ENCODE measurements at places on chromosomes 7 and 10. TPM values are rescaled to one million over a fixed set of nuclear protein-coding genes. Genes with fewer than 3 reads are reported as not detected.

DNA sequence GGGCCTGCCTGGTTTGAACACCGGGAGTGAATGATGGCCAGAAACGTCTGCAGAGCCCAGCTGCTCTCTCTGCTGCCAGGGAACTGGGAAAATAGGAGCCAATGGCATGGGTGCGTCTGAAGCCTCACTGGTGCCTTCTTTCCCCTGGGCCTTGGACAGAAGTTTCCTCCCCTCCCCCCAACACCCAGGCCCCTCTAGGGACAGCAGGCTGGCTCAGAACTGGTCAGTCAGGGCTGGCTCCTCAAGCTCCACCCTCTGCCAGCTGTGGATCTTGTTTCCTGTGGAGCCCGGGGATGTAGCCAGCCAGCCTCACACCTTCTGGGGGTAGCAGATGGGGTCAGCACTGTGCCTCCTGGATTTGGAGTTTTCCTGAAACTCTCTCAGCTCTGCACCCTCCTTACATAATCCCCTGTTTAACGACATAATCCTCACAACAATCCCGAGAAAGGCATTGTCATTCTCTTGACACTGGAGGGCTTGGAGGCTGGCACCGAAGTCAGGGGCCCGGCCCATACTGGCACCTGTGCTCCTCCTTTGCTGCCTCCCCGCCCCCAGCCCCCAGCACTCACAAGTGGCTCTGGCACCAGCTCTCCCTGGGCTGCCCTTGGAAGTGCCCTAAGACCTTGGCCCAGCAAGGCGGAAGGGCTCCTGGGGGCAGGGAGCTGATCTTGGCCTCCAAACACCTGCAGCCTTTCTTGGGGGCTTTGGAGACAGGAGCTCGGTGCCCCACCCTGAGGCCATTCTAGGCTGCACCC is 5.7 kb downstream of the LDB3 start:
- no peak overlapping the region for H3K4me3 ChIP-seq
- no peak overlapping the region for H3K27ac ChIP-seq
- no peaks in the 10 kb centered on the region for H3K36me3 ChIP-seq
- H3K27me3 ChIP-seq, result no peaks in the 10 kb centered on the region

- peaks cover 15% of the 10 kb centered on the region for H3K4me1 ChIP-seq
- peak; percentile 77 for DNase-seq
- peak overlapping the region; percentile 64 for H3K4me3 ChIP-seq
- peaks cover under 1% of the 10 kb centered on the region for H3K36me3 ChIP-seq
- peaks cover 15% of the 10 kb centered on the region for H3K27me3 ChIP-seq
- H3K27ac ChIP-seq, result peak overlapping the region; percentile 38
These were observed 739 bp upstream of the MEST start for GRCh38 chr7:130490888-130491804.

DNA sequence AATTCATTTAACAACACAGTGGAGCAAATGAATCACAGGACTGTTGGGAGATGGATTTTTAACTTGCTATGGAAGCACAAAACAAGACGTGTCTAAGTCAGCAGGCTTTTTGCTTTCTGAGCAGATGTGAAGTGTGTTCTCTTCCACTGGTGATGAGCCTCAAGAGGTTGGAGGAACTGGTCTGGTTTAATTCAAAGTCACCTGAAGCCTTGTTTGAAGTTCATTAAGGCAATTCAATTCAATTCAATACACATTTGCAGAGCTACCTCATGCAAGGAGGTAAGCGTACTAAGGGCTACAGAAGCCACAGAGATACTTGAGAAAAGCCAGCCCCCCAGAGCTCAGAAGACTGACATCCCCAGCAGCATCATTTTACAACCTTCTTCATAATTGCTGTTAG is 68.4 kb upstream of the PALS2 start:
- no peak for DNase-seq
- no peaks in the 10 kb centered on the region for H3K27me3 ChIP-seq
- H3K27ac ChIP-seq, result no peak overlapping the region
- no peak overlapping the region for H3K4me3 ChIP-seq

DNA sequence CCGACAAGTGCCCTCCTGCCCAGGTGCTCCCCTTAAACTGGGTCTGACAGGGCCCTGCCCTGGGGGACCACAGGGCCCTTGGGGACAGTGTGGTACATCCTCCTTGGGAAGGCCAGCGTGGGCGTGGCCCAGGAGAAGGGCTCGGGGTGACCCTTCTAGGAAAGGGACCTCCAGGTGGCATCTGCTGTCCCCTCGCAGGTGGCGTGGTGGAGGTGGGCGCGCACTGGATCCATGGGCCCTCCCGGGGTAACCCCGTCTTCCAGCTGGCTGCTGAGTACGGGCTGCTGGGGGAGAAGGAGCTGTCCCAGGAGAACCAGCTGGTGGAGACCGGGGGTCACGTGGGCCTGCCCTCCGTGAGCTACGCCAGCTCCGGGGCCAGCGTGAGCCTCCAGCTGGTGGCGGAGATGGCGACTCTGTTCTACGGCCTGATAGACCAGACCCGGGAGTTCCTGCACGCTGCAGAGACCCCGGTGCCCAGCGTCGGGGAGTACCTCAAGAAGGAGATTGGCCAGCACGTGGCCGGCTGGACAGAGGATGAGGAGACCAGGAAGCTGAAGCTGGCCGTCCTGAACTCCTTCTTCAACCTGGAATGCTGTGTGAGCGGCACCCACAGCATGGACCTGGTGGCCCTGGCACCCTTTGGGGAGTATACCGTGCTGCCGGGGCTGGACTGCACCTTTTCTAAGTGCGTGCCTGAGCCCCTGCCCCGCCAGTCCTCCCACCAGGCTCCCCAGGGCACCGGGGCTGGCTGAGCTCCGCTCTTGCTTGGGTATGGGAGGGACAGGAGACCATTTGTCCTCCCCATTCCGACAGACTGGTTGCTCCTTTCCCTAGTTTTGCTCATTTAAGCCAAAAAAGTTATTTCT is 972 bp downstream of the PAOX start:
- H3K36me3 ChIP-seq, result no peaks in the 10 kb centered on the region
- H3K4me1 ChIP-seq, result peaks cover 4% of the 10 kb centered on the region
- no peak overlapping the region for H3K27ac ChIP-seq
- H3K27me3 ChIP-seq, result peaks cover 49% of the 10 kb centered on the region
- DNase-seq, result no peak

GRCh38 chr7:99848420-99849216 is 20.8 kb downstream of the CYP3A43 start:
- H3K4me1 ChIP-seq, result no peaks in the 10 kb centered on the region
- H3K27me3 ChIP-seq, result no peaks in the 10 kb centered on the region
- H3K36me3 ChIP-seq, result no peaks in the 10 kb centered on the region
- H3K4me3 ChIP-seq, result no peak overlapping the region
- DNase-seq, result no peak

DNA sequence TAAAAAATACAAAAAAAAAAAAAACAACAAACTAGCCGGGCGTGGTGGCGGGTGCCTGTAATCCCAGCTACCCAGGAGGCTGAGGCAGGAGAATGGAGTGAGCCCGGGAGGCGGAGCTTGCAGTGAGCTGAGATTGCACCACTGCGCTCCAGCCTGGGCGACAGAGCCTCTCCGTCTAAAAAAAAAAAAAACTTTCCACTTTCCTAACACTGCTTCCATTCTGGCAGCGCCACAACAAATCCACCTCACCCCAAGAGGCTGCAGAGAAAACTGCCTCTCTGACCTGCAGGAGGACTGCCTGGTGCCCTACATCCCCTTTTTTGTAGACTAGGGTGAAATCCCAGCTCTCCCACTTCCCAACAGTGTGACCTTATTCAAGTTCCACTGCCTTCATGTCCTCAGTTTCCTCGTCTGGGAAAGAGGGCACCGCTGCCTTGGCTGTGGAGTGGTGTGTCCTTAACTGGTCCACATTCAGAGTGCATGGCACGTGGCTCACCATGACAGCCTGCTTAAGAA is 2.6 kb upstream of the MBL2 start:
- no peak overlapping the region for H3K27ac ChIP-seq
- H3K4me1 ChIP-seq, result no peaks in the 10 kb centered on the region
- no peak for DNase-seq
- H3K27me3 ChIP-seq, result no peaks in the 10 kb centered on the region
- no peaks in the 10 kb centered on the region for H3K36me3 ChIP-seq
- H3K4me3 ChIP-seq, result no peak overlapping the region

DNA sequence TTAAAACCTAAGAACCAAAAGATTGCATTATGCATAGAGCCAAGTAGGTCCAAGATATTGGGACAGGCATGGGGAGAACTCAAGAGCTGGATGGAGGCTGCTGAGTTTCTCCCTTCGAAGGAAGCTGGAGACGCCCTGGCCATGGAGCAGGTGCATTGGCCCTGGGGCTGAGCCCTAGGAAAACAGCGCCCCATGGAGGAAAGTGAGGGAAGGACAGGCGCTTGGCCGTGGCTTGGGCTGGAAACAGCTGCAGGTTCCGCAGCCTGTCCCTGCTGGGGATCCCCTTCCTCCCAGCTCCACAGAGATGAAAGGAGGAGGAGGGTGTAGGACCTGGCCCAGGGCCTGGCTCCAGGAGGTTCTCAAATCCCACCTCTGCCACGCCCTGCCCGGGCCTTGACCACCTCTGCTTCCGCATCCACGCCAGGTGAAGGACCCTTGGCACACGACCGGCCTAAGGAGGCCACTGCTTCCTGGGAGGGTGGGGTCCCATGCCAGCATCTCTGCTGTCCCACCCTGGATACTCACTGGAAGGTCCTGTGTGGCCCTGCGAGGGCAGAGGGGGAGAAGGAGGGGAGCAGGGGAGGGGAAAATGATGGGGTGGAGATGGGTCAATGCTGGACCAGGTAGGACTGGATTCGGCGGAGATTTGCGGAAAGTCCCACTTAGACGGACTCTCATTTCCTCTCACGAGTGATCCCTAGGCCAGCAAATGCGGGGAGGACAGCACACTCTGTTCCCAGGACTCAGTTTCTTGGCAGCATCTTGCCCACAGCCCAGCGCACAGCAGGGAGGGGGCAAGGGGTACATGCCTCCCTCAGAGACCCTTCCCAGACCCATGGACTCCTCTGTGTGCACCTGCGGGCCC is 258.6 kb upstream of the TCERG1L start:
- H3K27ac ChIP-seq, result no peak overlapping the region
- no peaks in the 10 kb centered on the region for H3K36me3 ChIP-seq
- H3K27me3 ChIP-seq, result no peaks in the 10 kb centered on the region
- no peaks in the 10 kb centered on the region for H3K4me1 ChIP-seq
- no peak overlapping the region for H3K4me3 ChIP-seq

DNA sequence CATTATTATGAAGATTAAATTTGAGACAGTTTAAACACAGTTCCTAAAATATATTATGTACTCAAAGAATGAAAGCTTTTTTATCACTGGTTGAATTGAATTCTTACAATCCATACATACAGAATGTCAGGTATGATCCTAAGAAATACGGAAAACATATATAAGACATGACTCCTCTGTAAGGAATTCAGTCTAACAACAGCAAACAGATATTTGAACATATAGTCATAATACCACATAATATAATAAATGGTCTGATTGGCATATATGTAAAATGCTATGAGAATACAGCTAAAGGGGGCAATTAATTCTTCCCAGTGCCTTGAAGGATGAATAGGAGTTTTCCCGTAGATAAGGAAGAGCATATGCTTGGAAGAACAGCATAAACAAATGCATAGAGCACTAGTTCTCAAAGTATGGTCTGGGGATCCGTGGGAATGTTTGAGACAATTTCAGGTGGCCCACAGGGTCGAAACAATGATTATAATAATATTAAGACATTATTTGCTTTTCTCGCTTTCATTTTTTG is 10.6 kb upstream of the ARID5B start:
- no peaks in the 10 kb centered on the region for H3K4me1 ChIP-seq
- no peak overlapping the region for H3K4me3 ChIP-seq
- H3K27ac ChIP-seq, result no peak overlapping the region
- H3K27me3 ChIP-seq, result no peaks in the 10 kb centered on the region
- H3K36me3 ChIP-seq, result no peaks in the 10 kb centered on the region
- no peak for DNase-seq

DNA sequence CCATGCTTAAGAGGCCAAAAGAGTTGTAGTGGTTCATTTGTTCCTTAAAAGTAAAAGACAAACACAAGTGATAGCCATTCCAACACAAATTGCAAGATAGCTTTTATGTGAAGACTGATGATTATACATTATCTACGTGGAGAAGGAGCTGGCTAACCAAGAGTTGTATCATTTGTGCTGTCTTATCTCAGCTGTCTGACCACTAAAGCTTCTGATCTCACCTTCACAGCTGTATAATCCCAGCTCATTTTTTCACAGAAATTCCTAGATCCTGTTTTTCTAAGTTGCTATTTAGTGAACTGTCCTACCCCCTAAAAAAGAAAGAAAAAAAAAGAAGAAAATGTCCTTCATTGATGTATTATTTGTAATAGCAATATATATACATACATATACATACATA is 9.8 kb downstream of the USP6NL start:
- H3K27me3 ChIP-seq, result no peaks in the 10 kb centered on the region
- peaks cover 22% of the 10 kb centered on the region for H3K4me1 ChIP-seq
- no peak overlapping the region for H3K4me3 ChIP-seq
- peaks cover 9% of the 10 kb centered on the region for H3K36me3 ChIP-seq
- no peak overlapping the region for H3K27ac ChIP-seq
- no peak for DNase-seq

GRCh38 chr7:96949766-96950165 is 55.6 kb upstream of the DLX6 start:
- H3K4me3 ChIP-seq, result no peak overlapping the region
- H3K4me1 ChIP-seq, result no peaks in the 10 kb centered on the region
- no peaks in the 10 kb centered on the region for H3K36me3 ChIP-seq
- no peak overlapping the region for H3K27ac ChIP-seq

DNA sequence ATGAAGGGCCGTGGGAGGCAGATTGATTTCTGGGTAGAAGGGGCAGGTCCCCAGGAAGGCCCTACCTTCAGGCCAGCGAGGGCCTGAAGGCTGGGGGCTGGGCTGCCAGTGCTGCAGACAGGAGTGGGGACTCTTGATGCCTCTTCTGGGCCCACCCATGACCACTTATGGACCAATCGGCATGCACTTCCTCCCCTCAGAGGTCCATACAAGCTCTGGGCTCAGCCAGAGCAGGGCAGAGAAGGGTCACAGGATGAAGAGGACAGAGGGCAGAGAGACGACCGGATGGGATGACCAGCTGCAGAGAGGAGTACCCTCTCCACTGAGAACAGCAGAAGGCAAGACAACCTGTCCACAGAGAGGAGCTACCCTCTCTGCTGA is 120.1 kb downstream of the DYNC2I1 start:
- peaks cover 27% of the 10 kb centered on the region for H3K4me1 ChIP-seq
- H3K27me3 ChIP-seq, result no peaks in the 10 kb centered on the region
- peak overlapping the region; percentile 23 for H3K4me3 ChIP-seq

GRCh38 chr7:34059136-34059828 is 153.9 kb downstream of the BMPER start:
- H3K4me3 ChIP-seq, result no peak overlapping the region
- no peaks in the 10 kb centered on the region for H3K27me3 ChIP-seq
- H3K4me1 ChIP-seq, result peaks cover 24% of the 10 kb centered on the region
- H3K36me3 ChIP-seq, result no peaks in the 10 kb centered on the region
- DNase-seq, result no peak

- peak overlapping the region; percentile 20 for H3K27ac ChIP-seq
- DNase-seq, result no peak
- H3K4me1 ChIP-seq, result no peaks in the 10 kb centered on the region
- no peaks in the 10 kb centered on the region for H3K27me3 ChIP-seq
These were observed 103.2 kb downstream of the NRBF2 start for GRCh38 chr10:63236113-63236935.

- no peak overlapping the region for H3K4me3 ChIP-seq
- no peaks in the 10 kb centered on the region for H3K36me3 ChIP-seq
- H3K27me3 ChIP-seq, result no peaks in the 10 kb centered on the region
- DNase-seq, result no peak
These were observed 683.3 kb downstream of the GRM8 start for GRCh38 chr7:126569402-126569801.

Gene HYAL4
- total RNA-seq, result not detected

Gene ACBD5
- 21.8 TPM for total RNA-seq

Gene CTAGE15
- total RNA-seq, result 0.19 TPM

Gene PDK4
- not detected for total RNA-seq

Gene RPP38
- 17.0 TPM for total RNA-seq

Gene OR6V1
- total RNA-seq, result not detected

Gene RARRES2
- 0.19 TPM for total RNA-seq

Gene WNT16
- not detected for total RNA-seq

Gene FAM131B
- total RNA-seq, result 20.1 TPM

Gene HECW1
- 0.28 TPM for total RNA-seq

Measured in neural progenitor cell (in vitro differentiated cells).